ENCODE measurements at places on chromosomes 12 and 14.

GRCh38 chr14:90426031-90426540 lies 29.3 kb downstream of the CALM1 start:
- DNase-seq = no peak

- DNase-seq = no peak
Measured at GRCh38 chr14:39491134-39491571, 58.9 kb upstream of the FBXO33 start.

DNA sequence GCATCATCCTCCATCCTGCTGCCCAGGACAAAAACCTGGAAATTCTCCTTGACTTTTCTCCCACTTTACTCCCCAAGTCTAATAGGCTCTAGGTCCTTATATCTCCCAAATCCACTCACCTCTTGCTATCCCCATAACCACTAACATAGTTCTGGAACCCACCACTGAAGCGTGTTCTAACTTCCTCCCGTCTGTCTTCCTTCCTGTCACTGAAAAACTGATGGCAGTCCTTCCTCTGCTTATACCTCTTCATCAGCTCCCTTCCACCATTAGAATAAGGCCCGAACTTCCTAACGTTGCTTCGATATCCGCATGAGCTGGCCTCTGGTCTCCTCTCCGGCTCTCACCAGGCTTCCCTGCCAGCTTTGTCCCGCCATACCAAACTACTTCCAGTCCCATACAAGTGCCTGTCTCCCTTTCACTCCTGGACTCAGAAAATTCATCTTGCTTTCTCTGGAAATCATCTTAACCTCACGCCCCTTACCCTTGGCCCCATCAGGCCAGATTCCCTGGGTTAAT lies 63.0 kb upstream of the BCL2L14 start:
- no peak for DNase-seq

GRCh38 chr12:1188016-1188415 lies 197.0 kb downstream of the ERC1 start:
- DNase-seq = no peak

GRCh38 chr12:642633-643474 lies 20.4 kb downstream of the NINJ2 start:
- peak; percentile 61 for DNase-seq

DNA sequence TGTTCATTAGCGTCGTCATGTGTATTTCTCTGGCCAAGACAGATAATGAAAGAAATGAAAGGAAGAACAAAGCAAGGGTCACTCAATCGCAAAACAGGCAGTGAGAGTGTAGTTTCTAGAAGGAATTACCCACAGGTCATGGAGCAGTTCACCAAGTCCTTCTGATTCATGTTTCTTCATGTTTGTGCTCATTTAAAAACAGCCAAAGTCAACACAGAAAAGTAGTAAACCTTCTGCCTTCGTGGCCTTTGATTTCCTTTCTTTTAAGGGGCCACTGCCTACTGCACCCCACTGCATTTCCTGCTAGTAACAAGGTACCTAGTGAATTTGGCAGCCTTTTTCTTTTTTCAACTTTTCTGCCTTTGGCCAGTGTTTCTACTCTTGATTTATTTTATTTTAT lies 75.1 kb downstream of the KCNK13 start:
- no peak for DNase-seq

DNA sequence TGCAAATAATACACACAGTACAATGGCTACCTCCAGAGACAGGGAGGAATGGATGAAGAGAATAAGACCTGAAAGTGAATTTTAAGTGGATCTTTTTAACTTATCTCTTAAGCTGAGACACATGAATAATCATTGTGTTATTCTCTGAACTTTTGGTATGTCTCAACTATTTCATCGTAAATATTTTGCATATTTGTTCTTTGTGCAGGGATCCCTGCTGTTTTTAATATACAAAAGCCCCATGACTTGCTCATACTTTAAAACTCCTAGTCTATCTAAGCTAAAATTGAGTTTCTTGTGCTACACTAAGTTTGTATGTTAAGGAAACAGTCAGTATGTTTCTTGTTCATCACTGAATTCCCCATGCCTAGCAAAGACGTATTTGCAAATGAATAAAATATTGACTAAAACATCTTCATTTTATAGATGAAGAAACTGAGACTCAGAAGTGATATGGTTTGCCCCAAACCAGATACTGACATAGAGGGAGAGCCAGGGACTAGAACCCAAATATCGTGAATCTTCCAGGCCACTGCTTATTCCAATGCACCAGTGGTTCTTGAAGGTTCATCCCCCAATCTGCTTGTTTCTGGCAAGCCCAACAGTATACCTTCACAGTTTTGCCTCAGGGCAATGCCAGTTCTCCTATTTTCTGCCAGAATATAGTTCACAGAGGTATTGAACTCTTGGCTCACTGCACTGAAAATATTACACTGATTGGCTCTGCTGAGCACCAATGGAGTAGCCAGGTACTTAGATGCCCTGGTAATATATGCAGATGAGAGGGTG lies 356.9 kb downstream of the MED13L start:
- DNase-seq = no peak

GRCh38 chr14:64965356-64966000 lies 6.7 kb downstream of the RAB15 start:
- no peak for DNase-seq

DNA sequence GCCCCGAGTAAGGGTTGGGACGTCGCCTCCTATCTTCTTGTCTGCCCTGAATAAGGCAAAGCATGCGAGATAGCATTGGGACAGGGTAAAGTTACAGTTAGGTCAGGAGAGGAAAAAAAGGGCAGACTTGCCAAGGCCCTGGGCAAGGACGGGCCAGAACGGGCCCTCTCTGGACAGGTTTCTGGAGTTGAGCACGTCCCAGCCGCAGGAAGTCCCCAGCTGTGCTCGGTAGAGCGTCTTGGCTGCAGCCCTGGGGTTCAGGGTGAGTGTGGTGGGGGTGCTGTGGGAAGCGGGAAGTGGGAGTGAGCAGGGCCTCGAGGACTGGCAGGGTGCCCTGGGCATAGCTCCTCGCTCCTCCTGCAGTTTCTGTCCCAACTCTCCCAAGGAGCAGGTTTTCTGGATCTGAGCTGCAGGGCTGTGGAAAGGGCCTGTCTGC lies 5.4 kb downstream of the RPS6KL1 start:
- peak; percentile 71 for DNase-seq

DNA sequence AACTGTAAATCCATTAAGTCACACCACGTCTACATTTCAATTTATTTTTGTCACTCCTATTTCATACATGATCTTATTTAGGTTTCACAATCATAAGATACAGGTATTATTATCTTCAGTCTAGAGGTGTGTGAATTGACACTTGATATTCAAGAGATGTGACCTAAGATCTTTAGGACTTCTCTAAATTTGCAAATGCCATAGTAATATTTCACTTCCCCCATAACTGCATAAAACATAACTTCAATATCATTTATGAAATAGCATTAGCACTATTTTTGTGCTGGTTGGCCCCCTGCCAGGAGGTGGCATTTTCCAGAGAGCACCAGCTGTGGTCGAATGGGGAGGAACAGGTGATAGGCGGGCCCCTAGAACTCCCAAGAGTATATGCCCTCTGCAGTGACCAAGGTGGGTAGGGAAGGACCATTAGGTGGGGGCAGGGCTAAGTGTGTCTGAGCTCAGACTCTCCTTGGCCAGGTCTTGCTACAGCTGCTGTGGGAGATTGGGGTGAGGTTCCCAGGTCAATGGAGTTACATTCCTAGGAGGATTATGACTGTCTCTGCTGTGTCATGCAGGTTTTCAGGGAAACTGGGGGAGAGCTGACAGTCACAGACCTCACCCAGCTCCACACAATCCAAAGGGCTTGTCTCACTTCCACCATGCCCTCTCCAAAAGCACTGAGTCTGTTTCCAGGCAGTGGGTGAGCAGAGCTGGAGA lies 49.2 kb upstream of the ERGIC2 start:
- DNase-seq = no peak

- DNase-seq = no peak
Measured at GRCh38 chr14:89182326-89182725, 234.7 kb downstream of the FOXN3 start.

GRCh38 chr14:31898838-31899528 lies 178.1 kb upstream of the ARHGAP5 start:
- no peak for DNase-seq

GRCh38 chr14:94115631-94116030 lies 5.1 kb downstream of the IFI27 start:
- DNase-seq = no peak

GRCh38 chr14:51668870-51669269 lies 17.2 kb downstream of the FRMD6 start:
- no peak for DNase-seq

- DNase-seq = no peak
Measured at GRCh38 chr12:78853231-78853630, 11.3 kb upstream of the SYT1 start.

DNA sequence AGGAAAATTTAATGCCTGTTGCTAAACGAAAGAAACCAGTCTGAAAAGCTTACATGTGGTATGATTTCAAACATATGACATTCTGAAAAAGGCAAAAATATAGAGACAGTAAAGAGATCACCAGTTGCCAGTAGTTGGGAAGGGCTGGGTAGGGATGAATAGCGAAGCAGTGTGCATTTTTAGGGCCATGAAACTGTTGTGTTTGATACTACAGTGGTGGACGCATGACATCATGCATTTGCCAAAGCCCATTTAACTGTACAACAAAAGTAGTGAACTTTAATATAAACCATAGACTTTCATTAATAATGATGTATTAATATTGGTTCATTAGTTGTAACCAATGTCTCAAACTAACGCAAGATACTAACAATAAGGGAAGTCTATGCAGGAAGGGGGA lies 14.7 kb upstream of the EPYC start:
- DNase-seq = no peak

DNA sequence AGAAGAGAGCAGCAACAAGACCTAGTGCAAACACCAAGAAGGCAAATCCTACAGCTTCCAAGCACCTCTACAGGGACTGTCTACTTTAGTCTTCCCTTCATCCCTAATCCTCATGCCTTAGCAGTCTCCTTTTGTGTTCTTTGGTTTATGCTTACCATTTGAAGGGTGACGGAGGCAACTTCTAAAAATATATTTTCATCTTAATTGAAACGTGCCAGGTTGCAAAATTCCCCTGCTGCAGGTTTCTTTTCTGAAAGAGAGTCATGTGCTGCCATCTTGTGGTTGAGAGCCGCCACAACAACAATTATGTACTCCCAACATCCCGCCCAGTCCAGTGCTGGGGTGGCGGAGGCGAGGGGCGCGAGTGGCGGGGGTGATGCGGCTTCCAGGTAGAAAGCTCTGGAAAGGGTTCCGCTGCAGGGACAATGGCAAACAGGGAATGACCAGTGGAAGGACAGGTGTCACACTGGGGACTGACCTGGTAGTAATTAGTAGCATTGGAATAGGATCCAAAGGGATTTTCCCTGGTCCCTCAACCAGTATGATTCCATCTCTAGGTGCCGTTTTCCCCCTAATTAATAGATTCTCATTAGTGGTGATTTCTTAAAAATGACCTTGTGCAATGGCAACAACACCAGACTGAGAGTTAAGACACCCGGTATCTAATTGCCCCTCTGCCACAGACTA lies 80.3 kb upstream of the GNG2 start:
- peak; percentile 25 for DNase-seq

- no peak for DNase-seq
Measured at GRCh38 chr14:73503648-73504047, 12.9 kb downstream of the RIOX1 start.

DNA sequence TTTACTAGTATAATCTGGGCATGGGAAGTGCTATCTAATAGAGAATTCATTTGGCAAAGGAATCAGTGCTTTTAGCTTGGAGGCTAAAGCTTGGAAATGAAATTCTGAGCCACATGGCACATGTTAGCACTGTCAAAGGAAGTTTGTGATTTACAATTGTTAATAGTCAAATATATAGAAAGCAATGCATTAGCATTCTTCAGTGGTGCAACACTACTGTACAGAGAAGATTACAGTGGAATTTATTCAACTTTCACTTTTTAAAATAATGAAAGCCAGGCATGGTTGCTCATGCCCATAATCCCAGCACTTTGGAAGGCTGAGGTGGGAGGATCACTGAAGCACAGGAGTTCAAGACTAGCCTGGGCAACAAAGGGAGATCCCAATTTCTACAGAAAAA lies 45.9 kb downstream of the PAX9 start:
- DNase-seq = no peak

DNA sequence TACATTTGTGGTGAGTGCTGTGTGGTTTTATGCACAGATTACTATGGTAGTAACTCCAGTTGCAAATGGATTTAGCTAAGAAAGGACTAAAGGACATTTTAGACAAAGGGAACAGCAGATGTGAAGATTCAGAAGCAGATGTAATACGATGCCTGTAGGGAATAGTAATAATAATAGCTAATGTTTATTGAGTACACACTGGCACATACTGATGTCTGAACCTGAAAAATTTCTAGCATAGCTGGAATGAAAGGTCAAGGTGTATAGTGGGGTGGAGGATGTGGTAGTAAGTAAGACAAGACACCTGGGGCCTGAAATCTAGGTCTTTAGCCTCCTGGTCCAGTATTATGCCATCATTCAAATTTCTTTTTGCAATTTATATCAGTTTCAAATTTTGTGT lies 54.3 kb upstream of the LRTM2 start:
- DNase-seq = no peak

- no peak for DNase-seq
Measured at GRCh38 chr12:124700810-124701592, 133.6 kb upstream of the NCOR2 start.

DNA sequence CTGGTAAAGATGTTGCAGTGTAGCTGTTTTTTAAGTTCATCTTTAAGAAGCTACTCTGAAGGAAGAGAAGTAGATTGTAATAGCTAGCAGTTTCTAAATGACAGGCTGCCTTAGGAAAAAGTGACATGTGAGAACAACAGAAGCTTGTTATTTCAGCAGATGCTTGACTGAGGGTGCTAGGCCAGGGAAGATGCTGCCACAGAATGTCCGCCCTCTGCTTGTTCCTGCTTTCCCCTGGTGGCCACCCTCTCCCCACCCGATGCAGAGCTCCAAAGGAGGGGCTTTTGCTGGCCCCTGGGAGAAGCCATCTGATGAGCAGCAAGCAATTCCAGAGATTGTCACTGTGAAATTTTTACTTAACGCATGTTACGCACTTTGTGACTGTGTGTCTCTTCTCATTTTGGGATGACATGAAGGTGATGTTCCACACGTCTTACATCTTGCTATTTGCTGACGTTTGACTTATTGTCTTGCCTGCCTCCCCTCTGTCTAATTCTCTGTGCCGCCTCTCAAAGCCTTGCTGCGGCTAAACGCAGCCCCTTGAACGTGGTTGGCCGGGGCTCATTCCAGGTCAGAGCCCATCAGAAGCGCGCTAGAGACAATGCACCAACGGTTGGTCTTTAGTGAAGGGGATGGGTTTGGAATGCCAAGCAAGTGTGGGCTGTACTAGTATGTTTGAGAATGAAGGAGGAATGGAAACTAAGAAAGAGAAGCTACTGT lies 44.8 kb downstream of the WDR20 start:
- DNase-seq = no peak

DNA sequence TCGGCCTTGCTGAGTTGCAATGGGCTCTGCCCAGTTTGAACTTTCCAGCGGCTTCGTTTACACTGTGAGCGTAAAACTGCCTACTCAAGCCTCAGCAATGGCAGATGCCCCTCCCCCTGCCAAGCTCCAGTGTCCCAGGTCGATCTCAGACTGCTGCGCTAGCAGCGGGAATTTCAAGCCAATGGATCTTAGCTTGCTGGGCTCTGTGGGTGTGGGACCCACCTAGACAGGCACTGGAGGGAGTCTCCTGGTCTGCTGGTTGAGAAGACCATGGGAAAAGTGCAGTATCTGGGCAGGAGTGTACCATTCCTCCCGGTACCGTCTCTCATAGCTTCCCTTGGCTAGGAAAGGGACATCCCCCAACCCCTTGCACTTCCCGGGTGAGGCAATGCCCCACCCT lies 88.2 kb downstream of the KLHL28 start:
- no peak for DNase-seq

GRCh38 chr12:99450036-99450630 lies 197.4 kb upstream of the GARIN6 start:
- DNase-seq = no peak

Measured in gastrocnemius medialis (tissue), 4 donors.